Stimulated activated CD8-positive, alpha-beta memory T cell treated with anti-CD3 and anti-CD28 coated beads, Interleukin-15, amount 100 ng/mL, for 1 hour (primary cell): ENCODE measurements at places on chromosomes 16 and 17.

- no peak for DNase-seq
Measured at GRCh38 chr16:4752351-4753100, 14.4 kb downstream of the ZNF500 start.

- DNase-seq = no peak
Measured at GRCh38 chr17:30519707-30520106, 42.5 kb downstream of the GOSR1 start.

DNA sequence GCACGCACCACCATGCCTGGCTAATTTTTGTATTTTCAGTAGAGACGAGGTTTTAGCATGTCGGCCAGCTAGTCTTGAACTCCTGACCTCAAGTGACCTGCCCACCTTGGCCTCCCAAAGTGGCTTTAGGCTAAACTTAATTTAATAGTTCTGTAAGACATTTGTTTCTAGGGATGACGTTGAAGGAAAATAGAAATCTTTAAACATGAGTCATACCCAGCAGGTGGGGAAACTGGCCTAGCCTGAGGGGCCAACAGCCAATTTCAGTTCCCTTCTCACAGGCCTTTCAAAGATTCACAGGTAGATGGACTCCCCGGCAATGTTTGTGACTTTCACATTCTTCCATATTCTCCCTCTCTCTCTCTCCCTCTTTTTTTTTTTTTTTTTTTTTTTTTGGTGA lies 18.1 kb upstream of the ITPRIPL2 start:
- DNase-seq = no peak

- DNase-seq = no peak
Measured at GRCh38 chr16:23286131-23286532, 16.0 kb upstream of the SCNN1B start.

GRCh38 chr17:28426081-28426519 lies 20.1 kb upstream of the SLC46A1 start:
- DNase-seq = no peak

GRCh38 chr17:75308732-75309629 lies 19.7 kb upstream of the SLC25A19 start:
- DNase-seq = no peak

- no peak for DNase-seq
Measured at GRCh38 chr17:80163336-80163735, 6.5 kb upstream of the CARD14 start.

DNA sequence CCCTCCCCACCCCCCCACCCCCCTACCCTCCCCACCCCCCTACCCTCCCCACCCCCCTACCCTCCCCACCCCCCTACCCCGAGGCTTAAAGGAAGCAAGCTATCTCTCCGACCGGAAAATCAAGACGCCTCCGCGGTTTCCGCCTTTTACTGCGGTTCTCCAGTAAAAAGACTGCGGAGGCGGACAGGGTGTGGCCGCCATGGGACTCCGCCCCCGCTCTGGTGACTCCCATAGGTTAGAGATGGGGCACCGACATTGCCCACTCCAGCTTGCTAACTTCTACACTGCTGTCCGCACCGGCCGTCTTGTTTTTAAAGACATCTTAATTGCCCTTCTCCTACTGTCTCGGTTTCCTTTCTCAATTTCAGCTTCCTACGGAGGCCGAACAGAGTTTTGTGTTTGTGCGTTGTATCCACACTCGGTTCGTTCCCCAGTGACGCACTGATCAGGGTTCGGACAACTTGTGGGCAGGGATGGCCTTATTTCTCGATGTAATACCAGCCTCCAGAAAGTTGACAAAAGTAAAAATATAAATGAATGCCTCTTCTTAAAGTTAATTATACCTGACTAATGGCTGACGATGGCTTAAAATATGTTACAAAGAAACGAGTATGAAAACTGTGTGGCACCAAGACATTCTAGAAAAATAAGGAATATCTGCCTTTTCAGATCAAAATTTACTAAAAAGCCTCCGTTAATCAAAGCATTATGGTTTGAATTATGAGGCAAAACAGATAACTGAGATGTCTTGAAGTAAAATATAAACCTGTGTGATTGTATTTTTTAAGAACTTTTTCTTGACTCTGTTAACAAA lies 1.1 kb upstream of the ZNF200 start:
- no peak for DNase-seq

GRCh38 chr16:86082418-86083030 lies 183.6 kb downstream of the IRF8 start:
- no peak for DNase-seq

- DNase-seq = no peak
Measured at GRCh38 chr17:9705745-9706144, 60.4 kb downstream of the USP43 start.

- DNase-seq = no peak
Measured at GRCh38 chr17:67588326-67588725, 129.4 kb upstream of the NOL11 start.

GRCh38 chr16:50154420-50154950 lies 1.4 kb downstream of the TENT4B start:
- no peak for DNase-seq

DNA sequence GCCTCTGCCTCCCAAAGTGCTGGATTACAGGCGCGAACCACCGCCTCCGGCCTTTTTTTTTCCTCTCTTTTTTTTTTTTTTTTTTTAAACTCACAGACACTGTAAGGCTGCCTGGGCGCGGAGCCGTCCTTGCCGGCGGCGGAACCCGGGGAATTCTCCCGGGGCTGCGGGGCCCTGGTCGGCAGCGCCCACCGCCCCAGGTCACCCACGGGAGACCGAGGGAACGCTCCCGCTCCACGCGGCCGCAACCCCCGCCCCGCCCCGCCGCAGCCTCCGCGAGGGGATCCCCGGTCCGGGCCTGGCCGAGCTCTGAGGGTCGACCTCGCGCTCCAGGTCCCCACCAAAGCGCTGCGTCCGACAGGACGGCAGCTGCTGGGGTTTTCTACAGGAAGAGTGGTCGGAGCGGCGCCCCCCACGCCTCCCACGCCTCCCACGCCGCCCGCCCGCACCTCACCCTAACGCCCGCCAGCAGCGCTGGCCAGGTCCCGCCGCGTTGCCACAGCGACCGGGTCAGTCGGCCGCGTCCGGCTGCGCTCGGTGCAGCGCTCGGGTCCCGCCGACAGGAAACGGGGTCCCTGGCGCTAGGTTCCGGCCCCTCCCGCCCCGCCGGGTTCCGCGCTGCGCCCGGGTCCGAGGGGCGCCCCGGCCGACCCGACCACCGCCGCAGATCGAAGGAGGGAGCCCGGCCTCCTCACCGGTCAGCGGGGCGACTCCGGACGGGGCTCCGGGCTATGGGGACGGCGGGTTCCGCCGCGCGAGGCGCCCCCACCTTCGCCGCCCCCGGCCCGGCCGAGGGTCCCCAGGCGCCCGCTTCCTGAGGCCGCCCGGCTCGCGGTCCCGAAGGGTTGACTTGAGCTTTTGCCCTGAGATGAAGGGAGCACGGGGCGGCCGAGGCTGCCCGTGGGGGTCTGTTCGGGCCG lies at the start of gene CCDC57:
Gene CCDC57 (minus strand): TSS at position 512 of the 920 bp plus-strand sequence. CDS start 10,898 bp downstream, outside the sequence.
- DNase-seq = no peak

DNA sequence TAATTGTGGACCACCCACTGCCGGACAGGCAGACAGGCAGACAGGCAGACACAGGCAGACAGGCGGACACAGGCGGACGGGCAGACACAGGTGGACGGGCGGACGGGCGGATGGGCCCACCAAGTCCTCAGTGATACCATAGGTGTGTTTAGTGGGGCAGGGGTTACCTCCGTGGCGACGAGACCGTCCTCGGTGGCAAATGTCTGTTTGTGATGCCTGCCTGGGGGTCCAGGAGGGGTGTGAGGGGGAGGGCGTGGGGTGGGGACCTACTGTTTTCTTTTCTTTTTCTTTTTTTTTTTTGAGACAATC lies 76.7 kb downstream of the RTN4RL1 start:
- no peak for DNase-seq

DNA sequence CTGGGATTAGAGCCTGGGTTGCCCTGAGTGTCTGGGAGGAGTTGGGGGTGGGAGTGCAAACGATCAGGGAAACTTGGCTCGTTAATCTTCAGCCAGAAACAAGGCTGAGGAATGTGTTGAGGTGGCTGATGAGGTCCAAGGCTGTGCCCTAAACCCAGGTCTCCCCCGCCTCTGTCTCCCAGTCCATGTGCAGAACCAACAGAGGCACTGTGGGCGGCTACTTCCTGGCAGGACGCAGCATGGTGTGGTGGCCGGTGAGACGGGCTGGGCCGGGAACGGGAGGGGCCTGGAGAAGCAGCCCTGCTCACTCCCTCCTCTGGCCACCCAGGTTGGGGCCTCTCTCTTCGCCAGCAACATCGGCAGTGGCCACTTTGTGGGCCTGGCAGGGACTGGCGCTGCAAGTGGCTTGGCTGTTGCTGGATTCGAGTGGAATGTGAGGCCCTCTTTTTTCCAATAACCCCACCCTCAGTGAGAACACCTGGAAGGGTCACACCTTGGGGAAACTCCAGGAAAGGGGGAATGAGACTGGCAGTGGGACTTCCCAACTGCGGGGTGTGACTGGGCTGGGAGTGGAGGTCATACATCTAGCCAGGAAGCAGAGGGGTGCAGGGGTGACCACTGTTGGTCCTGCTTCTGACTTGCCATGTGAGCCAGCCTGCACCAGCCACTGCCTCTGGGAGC lies 1.7 kb downstream of the SLC5A2 start:
- DNase-seq = no peak

DNA sequence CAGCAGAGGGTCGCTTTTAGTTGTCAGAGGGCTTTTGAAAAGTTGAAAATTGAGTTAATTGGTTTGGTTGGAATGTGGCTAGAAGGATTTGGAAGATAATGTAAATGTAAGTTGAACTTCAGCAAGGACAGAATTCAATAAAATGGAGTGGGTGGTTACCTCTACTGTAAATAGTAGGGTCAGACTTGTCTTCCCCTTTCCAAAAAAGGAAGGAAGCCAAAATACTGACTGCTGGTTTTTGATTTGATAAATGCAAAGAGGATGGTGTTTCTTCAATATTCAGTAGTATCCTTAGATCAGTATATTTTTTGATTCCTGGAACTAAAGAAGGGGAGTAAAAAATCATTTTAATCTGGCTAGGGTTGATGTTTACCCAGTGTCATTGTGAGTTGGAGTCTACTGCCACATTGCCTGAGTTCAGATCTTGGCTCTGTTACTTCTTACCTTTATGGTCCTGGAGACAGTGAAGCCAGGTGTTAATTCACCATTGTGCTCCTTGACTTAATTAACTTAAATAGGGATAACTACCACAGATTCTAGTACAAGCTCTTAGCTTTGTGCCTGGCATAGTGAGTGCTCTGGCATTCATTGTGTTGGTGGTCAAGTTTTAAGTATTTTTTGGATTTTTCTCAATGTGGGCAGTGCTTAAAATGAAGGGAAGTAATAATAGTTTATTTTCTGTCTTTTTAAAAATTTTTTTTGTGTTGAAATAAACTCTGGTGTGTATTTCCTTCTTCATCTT lies 4.4 kb downstream of the HAPSTR1 start:
- no peak for DNase-seq

DNA sequence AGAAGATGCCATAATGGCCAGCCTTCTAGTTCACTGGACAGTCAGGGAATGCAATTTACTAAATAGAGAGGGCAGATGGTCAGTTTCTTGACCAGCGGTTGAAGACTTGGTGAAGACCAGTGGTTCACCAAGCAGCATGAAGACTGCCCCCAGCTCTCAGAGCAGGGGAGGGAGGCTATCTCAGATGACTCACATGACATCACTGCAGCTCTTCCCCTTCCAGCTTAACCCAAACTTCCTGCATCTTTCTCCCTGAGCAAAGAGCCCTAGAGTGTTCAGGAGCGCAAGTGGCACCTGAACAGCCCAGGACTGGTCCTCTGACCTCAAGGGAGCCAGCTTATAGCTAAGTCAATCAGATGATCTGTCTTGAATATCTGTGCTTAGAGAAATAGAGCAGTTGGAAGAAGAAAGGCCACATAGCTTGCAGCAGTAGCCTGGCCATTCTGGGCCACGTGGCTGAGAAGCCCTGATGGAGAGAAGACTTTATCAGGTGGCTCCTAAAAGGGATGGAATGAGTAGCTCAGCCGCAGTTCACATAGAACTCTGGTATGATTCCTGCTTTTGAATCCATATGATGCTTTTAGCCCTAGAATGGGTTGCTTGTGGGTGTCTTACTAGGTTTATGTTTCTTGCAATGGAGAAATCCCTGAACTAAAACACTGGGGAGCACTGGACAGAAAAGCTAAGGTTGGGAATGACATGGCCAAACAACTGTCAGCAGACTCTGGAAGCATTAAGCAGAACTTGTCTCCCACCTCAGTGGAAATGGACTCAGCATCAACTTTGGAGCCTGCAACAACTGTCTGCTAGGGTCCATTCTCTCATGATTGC lies 392.1 kb upstream of the CCL2 start:
- no peak for DNase-seq

DNA sequence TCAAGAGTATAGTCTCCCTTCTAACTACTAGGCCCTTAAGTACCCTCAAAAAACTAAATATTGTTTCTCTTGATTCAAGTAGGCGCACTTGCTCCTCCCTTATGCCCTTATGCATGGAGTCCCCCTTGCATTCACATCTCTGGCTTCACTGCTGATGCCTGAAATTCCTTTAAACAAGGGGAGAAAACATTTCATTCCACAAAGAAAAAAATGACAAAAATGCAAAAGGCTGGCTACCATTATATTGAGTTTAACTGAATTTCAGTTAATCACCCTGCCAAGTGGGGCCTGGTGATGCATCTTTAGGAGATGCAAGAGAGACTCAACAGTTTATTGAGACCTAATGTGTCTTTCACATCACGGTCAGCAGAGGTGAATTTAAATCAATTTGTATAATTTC lies 35.6 kb downstream of the CRLF3 start:
- no peak for DNase-seq

GRCh38 chr17:5485270-5486205 lies at the start of gene DERL2:
DERL2 (minus strand) TSS chr17:5486178; CDS start chr17:5486161, 17 bp downstream.
- DNase-seq = no peak

DNA sequence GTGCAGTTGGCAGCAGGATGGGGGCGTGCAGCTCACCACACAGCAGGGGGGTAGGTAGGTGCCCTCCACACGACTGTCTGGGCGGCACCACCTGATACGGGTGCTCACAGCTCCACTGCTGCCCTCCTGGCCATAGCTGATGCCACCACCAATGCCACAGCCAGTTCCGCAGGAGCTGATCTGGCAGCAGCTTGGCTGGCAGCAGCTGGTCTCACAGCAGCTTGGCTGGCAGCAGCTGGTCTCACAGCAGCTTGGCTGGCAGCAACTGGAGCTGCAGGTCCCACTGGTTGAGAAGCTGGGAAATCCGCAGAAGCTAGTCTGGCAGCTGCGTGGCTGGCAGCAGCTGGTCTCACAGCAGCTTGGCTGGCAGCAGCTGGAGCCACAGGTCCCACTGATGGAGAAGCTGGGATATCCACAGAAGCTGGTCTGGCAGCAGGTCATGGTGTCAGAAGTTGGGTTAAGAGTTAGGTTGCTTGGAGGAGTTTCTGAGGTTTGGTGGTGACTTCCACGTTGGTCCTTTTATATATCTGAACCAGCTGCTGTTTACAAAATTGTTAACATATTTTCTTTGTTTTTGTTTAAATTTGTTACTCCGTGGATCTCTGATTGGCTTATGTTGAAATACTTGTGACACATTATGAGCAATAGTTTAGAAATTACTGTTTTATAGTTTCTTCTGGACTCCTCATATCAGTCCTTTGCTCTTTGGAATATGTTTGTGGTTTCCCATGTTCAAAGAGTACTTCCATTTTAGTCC lies at the start of gene KRTAP1-5:
Gene KRTAP1-5 (minus strand): TSS at position 494 of the 757 bp plus-strand sequence. CDS start 53 bp downstream, at position 441.
- DNase-seq = no peak
